ENCODE measurements at places on chromosomes 7 and 10. TPM values are rescaled to one million over a fixed set of nuclear protein-coding genes. Genes with fewer than 3 reads are reported as not detected.

Gene C7orf33
- not detected for total RNA-seq

Gene CALHM1
- total RNA-seq: not detected

Gene ECHS1
- 67.6 TPM for total RNA-seq

Gene PITX3
- total RNA-seq: not detected

Gene MMRN2
- total RNA-seq: 93.6 TPM

Gene ATRNL1
- total RNA-seq: 1.4 TPM

Gene IFIT1B
- not detected for total RNA-seq

Gene TAS2R5
- total RNA-seq: 0.11 TPM

Gene AGAP4
- 3.4 TPM for total RNA-seq

Gene TYSND1
- total RNA-seq: 6.4 TPM

Gene INHBA
- total RNA-seq: 4.2 TPM

Gene KIF11
- 5.8 TPM for total RNA-seq

Gene SERPINE1
- 74.3 TPM for total RNA-seq

Gene CHN2
- 0.65 TPM for total RNA-seq

Gene SPDYE9
- not detected for total RNA-seq

Gene ZC3HAV1L
- total RNA-seq: 20.4 TPM

Gene EGFR
- 0.43 TPM for total RNA-seq

Gene PNLIP
- total RNA-seq: not detected

Gene HSPA12A
- total RNA-seq: 1.3 TPM

Gene PDGFA
- total RNA-seq: 97.9 TPM

Gene GPER1
- 0.86 TPM for total RNA-seq

Gene HGF
- 0.33 TPM for total RNA-seq

Gene TRPV5
- not detected for total RNA-seq

Measured in dermis lymphatic vessel endothelial cell (primary cell).